ENCODE measurements at places on chromosomes 16 and 17. TPM values are rescaled to one million over a fixed set of nuclear protein-coding genes. Genes with fewer than 3 reads are reported as not detected.

Gene BCO1
- total RNA-seq, result not detected

Gene HEATR3
- total RNA-seq, result 29.3 TPM

Gene CDH8
- total RNA-seq, result not detected

Gene ZNF205
- total RNA-seq, result 18.7 TPM

Gene ADORA2B
- total RNA-seq, result 0.39 TPM

Gene MBTPS1
- total RNA-seq, result 106 TPM

Gene RAD51C
- total RNA-seq, result 34.4 TPM

Gene HBQ1
- not detected for total RNA-seq

Gene RAB11FIP4
- 1.5 TPM for total RNA-seq

Gene GPR179
- not detected for total RNA-seq

Gene PYDC1
- total RNA-seq, result not detected

Gene TEKT1
- 0.18 TPM for total RNA-seq

DNA sequence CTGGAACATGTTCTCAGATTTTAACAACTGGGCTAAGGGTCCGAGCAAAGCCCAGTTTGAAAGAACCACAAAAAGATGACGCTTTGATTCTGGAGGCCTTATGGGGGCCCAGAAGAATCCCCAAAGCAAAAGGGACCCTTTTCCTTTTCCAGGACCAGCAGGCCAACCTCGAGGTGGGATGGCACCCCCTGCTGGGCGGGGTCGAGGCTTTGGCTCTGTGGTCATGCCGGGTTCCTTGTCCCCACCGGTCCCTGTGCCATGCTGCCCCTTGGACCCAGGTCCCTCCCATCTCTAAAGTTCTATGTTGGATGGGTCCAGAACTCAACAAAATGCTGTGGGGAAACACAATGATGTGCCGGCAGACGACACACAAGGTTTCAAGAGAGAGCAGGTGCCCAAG, 30.9 kb downstream of the TMEM204 start:
- no peak for DNase-seq

DNA sequence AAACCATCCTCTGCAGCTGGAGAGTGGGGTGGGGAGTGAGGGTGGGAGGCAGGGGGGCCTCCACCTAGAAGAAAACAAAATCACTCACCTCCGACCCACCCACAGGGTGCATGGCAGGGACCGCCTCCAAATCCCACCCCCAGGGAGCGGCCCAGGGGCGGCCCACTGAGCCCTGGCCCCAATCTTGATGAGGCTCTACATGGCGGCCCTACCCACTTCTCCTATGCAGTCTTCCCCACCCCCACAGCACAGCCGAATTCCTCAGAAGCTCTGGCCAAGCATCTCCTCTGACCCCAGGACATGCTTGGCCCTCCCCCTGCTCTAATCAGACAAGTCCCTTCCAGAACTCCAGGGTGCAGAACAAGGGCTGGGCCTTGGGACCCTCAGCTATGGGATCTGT, 18.2 kb upstream of the FASN start:
- no peak for DNase-seq

- peak; percentile 25 for DNase-seq
Measured at GRCh38 chr16:48231727-48232492, 12.2 kb upstream of the LONP2 start.

DNA sequence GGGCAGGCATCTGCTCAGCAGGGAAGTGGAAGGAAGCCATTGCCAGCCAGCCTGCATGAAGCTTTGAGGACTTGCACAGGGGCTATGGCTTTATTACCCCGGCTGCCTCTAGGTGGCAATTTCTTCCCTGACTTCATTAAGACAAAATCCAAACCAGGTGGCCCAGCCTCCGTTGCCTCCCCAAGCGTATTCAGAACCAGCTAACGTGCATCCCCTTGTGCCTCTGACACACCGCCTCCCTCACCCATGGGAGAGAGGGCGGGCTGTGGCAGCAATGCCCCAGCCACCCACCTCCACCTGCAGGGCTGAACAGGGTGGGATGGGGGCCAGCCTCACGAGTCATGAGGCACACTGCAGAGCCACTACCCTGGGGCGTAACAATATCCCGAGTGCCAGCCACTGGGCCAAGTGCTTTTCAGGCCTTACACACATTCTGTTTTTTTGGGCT, 6.8 kb downstream of the KIFC3 start:
- DNase-seq, result peak; percentile 50

GRCh38 chr16:78735337-78735736, 635.9 kb downstream of the WWOX start:
- DNase-seq, result no peak

DNA sequence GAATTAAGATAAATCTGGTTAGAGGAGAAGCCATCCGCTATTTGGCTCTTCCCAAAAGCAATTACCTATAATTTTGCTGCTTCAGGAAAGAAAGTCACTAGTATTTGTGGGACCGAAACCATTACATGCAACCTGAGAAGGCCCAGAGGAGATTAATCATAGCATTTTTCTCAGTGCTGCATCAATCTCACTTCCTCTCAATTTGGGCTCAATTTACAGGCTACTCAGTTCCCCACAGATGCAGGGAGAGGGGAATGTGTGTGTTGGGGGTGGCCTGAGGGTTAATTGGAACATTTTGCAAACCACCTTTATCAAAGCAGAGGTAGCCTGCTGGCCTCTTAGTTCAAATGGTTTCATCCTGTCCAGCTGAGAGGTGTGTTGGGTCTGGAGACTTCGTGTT, 394.7 kb upstream of the ASIC2 start:
- DNase-seq, result no peak

GRCh38 chr16:24769806-24770205, 40.4 kb downstream of the TNRC6A start:
- DNase-seq, result no peak

DNA sequence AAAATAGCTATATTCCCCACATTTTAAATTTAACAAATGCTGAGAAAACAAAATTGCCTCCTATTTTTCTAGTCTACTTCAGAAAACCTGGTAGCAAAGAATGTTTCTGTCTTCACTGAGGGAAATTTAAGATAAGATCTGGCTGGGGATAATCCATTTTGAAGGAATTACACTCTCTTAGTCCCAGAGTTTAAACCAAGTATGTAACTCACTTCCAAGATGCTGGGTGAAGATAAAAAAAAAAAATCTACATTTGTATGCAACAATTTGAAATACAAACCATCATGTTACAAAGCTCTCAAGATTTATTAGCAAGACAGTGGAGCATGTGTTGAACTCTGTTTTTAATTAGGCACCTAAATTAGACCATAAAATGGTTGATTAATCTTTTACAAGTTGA, 5.7 kb downstream of the HS3ST3B1 start:
- DNase-seq, result no peak

DNA sequence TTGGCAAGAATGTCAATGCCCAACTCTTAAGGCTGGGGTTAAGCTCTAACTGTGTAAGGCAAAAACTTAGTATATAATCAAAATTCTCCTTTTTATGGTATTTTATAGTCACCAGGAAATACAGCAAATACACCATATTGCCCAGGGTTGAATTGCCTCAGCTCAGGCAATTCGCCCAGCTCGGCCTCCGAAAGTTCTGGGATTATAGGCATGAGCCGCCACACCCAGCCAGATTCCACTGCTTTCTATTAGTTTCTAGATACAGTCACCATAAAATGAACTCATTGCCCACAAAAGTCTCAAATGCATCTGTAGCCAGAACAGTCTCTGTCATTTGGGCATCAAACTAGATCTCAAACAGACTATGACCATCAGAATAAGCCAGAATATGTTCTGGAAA, 238.7 kb upstream of the TOX3 start:
- DNase-seq, result no peak

- no peak for DNase-seq
Measured at GRCh38 chr16:49410226-49410625, 36.6 kb downstream of the C16orf78 start.

DNA sequence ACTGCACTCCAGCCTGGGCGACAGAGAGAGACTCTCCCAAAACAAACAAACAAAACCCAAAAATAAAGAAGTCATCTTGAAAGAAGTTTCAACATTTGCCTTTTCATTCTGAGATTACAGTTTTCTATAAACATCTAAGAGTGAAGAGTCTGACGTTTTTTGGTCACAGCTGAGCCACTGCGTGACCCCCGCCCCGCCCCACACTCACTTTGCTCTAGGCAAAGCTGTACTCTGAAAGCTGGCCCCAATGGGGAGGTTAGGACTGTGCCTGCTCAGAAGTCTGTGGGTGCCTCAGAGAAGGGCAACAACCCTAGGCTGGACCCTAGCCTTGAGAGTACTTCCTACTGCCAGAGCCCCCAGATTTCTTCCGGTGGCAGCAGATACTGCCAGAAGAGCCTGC, 19.3 kb downstream of the CYB5D2 start:
- DNase-seq, result no peak

GRCh38 chr17:69342896-69343644, 16.1 kb upstream of the ABCA5 start:
- DNase-seq, result no peak

GRCh38 chr17:67467500-67468455, 90.7 kb downstream of the PITPNC1 start:
- DNase-seq, result no peak

- no peak for DNase-seq
Measured at GRCh38 chr17:48995304-48995973, 1.7 kb upstream of the IGF2BP1 start.

- DNase-seq, result peak; percentile 39
Measured at GRCh38 chr17:38982858-38983746, 15.9 kb upstream of the FBXO47 start.

GRCh38 chr17:74190807-74191406, 12.6 kb upstream of the RPL38 start:
- DNase-seq, result no peak

DNA sequence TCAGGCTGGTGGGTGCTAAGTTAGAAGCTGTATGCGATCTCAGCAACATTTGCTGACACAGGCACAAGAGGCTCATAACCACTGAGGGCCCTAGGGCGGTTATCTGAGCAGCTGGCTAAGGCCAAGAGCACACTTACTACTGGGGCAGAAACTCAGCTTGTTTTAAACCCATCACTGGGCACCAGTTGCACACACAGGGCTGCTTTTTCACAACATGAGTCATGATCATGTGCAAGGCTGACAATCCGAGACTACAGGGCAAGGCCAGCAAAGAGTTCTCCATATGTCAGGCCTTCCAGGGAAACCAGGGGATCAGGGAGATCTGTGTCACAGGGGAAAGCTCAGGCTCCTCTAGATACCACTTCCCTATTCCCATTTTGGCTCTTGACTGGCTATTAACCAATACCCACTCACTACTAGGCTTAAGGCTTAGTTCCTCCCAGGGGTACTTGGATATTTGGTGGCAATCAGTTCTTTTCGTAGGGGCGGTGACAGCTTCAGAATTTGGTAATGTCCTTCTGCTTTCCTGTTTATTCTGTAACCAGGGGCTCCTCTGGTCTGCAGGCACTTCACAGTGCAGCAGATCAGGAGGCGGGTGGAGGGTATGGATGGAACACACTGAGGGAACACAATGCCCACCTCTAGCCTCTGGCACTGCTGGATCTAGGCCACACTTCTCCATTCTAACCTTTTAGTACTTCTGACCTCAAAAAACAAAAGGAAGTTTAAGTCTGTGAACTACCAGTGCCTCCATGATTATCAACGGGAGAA, 44.9 kb upstream of the ERN1 start:
- DNase-seq, result peak; percentile 85

DNA sequence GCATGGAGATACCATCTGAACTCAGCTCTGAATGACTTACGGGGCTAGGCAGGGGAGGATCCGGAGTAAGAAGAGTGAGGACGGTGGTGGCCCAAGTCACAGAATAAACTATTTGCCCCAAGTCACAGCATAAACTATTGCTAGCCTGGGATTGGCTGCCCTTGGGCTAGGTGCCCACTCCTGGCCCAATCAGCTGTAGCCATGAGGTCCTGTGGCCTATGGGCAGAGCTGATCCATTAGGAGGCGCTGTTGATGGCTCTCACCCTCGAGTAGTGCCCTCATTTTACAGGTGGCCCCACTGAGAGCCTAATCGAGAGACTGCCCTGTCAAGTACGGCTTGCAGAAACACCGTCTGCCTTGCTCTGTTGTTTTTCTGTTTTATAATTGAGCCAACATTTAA, 62.3 kb upstream of the ZNF423 start:
- DNase-seq, result no peak

DNA sequence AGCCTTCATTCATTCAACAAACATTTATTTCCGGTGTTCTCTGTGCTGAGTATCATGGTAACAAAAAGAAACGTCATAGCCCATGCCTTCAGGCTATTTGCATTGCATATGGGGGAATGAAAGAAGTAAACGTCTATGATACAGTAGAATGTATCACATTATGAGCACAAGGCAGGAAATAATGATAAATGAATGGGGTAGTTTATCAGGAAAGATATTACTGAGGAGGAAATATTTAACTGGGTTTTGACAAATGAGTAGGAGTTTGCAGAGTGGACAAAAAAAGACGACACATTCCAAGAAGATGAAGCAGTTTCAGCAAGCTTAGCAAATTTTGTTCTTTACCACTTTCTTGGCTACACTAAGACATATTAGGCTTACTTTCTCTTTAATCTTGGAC, 1.3 kb upstream of the KRTAP4-7 start:
- no peak for DNase-seq

DNA sequence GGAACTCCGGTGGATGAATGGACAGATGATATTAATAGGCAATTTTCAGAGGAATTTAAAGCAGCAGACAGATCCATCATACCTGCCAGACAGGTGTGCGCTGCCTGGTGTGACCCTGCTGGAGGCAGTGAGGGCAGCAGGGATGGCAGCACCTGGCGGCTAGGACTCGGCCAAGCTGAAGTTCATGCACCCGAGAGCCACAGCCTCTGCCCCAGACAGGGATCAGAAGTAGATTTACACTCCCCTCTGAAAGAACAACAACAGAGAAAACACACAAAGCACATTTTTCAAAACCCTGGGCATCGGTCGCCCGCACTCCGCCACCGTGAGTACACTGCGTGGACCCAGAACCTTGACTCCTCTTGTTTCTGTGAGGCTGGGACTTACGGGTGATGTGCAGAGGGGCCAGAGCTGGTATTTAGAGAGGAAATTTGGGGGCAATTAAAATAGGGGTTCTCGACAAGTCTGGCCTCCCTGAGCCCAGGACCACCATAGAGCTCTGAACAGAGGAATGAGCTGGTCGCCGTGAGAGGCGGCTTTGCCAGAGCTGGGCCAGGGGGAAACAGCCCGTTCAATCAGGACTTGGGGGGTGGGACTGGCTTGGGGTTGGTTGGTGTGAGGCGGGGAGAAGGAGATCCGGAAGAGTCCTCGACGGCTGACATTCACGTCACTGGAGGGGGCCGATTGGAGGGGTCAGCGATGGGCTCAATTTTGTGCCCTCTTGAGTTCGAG, 101.0 kb downstream of the METRNL start:
- peak; percentile 9 for DNase-seq

GRCh38 chr17:8477715-8478441, 42.2 kb downstream of the NDEL1 start:
- DNase-seq, result no peak

- no peak for DNase-seq
Measured at GRCh38 chr17:4248504-4249277, 15.1 kb downstream of the ANKFY1 start.

GRCh38 chr17:58228679-58229078, 9.6 kb upstream of the MKS1 start:
- no peak for DNase-seq

- no peak for DNase-seq
Measured at GRCh38 chr17:12041312-12041711, 20.6 kb downstream of the MAP2K4 start.

- no peak for DNase-seq
Measured at GRCh38 chr17:16491131-16491702, 776 bp downstream of the LRRC75A start.

GRCh38 chr16:1014771-1015495, 33.4 kb downstream of the SOX8 start:
- no peak for DNase-seq

GRCh38 chr17:17108451-17109049, 66.3 kb downstream of the MPRIP start:
- peak; percentile 70 for DNase-seq
